ENCODE measurements at places on chromosomes 7 and 10. TPM values are rescaled to one million over a fixed set of nuclear protein-coding genes. Genes with fewer than 3 reads are reported as not detected.

DNA sequence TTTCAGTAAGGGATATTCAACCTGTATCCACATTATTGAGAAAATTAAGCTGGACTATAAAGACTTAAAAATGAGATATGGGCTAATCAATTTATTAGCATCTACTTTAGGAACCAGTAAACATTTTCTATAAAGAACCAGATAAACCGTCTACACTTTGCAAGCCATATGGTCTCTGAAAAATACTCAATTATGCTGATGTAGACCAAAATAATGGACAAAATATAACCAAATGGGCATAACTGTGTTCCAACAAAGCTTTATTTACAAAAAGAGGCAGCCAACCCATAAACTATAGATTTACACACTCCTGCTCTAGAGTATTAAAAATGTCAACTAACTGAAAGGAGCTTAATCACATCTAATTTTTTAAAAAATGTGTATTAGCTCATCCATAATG lies 42.3 kb downstream of the TNPO3 start:
- no peak for DNase-seq

Gene NPSR1
- not detected for total RNA-seq

Gene NPFFR1
- total RNA-seq = not detected

Gene MRLN
- total RNA-seq = not detected

GRCh38 chr10:62723375-62723774 lies 81.1 kb upstream of the ADO start:
- no peak for DNase-seq

DNA sequence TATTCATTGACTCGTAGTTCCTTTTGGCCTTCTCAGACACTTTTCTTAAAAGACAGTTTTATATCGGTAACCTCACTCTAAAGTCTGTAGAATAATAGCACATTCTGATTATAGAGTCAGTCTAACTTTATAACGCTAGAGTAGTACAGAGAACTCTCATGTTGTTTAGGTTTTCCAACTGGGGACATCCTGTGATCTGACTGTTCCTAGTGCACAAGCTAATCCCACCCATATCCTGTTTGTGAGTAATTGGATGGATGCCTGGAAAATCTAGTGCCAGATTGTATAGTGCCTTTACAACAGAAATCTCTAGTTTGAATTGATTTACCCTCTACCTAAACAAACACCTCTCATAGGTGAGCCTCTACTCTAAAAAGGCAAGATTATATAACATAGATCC lies 107.4 kb downstream of the ZEB1 start:
- DNase-seq = peak; percentile 54

- no peak for DNase-seq
These were observed 11.1 kb upstream of the TFEC start for GRCh38 chr7:116041615-116042014.

DNA sequence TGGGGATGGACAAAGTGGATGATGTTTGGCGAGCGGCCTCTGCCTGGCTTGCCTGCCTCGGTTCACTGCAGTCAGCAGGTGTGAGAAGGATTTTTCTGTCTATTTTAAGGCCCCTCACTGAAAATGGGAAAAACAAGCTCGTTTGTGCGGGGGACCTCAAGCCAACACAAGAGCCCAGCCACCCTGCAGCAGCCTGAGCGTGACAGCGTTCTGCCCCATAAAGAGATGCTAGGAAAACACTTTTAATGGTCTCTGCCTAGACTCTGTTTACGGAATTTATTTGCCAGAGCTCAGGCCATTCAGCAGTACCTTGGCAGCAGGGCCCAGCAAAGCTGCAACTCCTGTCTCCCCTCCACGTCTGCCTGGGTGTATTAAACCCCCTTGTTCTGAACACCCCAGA lies 131.7 kb downstream of the GRK5 start:
- no peak for DNase-seq
